Amniotic epithelial cell (primary cell): ENCODE measurements at places on chromosomes 3 and 15.
A peak's percentile ranks its signal among the peaks of the same experiment; 100 is the strongest.

GRCh38 chr15:25901811-25902605 is 38.9 kb upstream of the ATP10A start:
- DNase-seq: no peak

GRCh38 chr3:188979248-188979647 is 192.5 kb upstream of the TPRG1 start:
- DNase-seq: no peak

GRCh38 chr3:130506031-130506430 is 10.9 kb upstream of the COL6A6 start:
- DNase-seq: no peak

DNA sequence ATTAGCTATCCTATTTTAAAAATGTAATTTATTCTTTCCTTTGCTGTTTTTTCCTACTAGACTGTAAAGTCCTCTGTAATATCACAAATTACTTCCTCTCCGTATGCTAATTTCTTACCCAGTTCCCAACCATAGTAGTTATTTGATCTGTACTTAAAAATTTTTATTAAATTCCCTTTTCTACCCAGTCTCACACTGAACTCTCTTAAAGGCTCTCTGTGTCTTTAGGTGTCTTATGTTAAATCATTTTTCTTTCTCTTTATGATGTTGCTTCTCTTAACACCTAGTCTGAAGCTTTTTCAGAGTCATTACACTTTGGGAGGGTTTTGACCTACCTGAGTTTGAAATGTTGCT is 378.6 kb downstream of the NSUN3 start:
- DNase-seq: no peak

GRCh38 chr3:171704002-171704401 is 106.3 kb downstream of the PLD1 start:
- DNase-seq: peak; percentile 52

GRCh38 chr15:94324117-94324826 is 92.9 kb downstream of the MCTP2 start:
- peak; percentile 73 for DNase-seq

- no peak for DNase-seq
Measured at GRCh38 chr15:98455904-98456303, 192.4 kb upstream of the IGF1R start.

- DNase-seq: peak; percentile 75
Measured at GRCh38 chr3:150868282-150868681, 37.0 kb downstream of the MINDY4B start.

GRCh38 chr3:47578691-47579632 is at the start of gene CSPG5:
Gene CSPG5 (minus strand): TSS chr3:47578865. CDS start chr3:47578693, 172 bp downstream.
- DNase-seq: no peak

- peak; percentile 22 for DNase-seq
Measured at GRCh38 chr3:111882194-111882593, 23.1 kb downstream of the PHLDB2 start.

GRCh38 chr3:51975852-51976549 is 1.1 kb downstream of the ABHD14A start:
- peak; percentile 60 for DNase-seq

DNA sequence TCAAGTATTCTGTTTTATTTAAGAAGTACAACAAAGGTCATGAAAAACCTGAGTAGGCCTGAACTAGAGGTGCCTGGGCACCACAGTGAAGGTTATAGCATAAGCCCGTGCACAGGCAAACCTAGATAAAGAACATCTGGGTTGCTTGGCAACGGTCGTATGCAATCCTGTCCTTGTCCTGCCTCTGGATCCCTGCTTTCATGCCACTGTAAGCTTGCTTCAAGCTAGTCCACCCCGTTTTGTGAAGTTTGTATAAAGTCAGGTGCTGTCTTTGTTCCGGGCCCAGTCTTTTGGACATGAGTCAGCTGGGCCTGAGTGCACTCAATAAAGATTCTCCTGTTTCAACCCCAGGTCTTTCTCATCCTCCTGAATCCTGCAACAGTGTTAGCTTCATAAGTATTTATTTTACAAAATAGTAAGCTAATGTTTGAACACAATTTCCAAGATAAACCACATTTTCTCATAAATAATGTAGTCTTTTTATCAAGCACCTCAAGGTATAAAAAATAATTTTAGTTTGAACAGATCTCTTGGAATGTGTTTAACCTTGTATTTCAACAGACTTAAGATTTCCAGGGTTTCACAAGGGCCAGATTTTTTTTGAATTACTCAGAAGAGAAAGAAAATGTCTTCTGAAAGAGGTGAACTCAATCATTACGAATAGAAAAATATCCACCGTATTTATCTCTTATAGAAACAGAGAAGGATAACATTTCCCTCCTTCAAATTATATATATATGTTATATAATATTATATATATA is 14.3 kb upstream of the SLC9C1 start:
- DNase-seq: peak; percentile 86

GRCh38 chr15:94470492-94470891 is 239.1 kb downstream of the MCTP2 start:
- DNase-seq: no peak

DNA sequence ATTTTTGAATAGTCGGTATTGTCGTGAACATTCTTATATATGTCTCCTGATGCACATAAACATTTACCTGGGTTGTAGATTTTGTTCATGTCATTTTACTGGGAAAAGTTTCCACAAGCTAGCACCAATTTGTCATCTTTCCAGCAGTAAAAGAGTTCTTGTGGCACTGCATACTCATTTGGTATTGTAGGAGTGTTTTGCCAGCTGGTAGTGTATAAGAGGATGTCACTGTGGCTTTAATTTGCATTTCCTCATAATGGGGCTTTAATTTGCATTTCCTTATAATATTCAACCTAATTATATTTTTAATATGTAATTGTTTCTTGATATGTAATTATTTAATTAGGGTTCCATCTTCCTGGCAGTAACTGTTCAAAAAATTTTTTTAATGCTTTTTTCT is 21.2 kb upstream of the TNFSF10 start:
- no peak for DNase-seq

DNA sequence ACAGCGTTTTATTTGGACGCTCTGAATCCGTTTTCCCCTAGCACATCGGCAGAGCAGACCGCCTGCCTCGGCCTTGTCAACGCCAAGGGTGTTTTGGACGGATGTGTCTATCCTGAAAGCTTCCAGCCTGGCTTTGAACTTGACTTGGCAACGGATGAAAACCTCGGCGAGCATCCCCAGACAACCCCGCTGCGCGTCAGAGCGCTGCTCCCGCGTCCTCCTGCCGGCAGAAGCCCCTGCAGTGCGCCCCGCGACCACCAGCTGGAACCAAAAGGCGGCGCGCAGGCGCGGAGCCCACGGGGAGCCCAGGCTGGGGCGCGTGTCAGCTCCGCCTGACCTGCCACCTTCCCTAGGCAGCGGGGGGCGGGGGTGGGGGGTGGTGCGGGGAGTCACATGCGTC is 26.2 kb upstream of the ARL8B start:
- DNase-seq: no peak

DNA sequence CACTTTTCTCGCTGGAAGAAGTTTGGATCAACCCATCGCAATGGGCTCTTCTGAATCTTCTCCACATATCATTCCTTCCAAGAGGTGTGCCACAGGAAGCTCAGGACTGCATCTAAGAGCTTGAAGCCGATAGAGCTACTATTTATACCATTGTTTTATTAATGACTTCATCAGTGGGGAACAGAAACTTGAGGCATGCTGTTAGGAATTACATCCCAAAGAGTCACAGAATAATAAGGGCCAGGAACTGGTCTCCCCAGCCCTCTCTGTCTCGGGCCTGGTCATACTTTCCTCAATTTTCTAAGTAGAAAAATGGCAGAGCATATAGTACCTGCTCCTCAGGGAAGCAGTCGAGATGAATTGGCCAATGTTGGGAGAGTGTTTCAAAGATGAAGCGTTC is 16.9 kb upstream of the C15orf61 start:
- DNase-seq: no peak

DNA sequence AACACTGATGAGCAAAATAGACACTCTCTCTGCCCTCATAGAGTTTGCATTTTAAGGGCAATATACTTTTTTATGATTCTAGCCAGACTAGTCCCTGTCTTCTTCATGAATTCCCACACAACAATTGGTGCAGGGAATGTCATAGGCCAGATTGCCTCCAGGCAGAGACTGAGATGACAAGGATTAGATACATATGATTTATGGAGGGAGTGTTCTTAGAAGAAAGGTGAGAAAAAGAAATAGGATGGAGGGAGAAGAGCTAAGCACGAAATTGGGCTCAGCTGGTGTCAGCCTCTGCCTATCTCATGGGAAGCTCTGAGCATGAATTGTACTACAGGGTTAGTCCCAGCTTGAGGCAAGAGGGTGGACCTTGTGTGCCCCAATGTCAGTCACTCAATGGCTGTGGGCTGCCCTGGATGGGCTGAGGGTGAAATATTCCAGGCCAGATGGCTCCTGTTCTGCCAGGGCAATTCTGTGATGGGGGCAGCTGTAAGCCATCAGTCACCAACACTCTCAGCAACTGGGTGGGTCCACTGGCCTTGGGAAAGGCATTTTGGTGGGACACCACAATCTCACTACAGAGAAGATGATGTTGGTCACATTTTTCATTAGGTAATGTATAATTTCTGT is 31.1 kb downstream of the EIF1B start:
- DNase-seq: no peak

DNA sequence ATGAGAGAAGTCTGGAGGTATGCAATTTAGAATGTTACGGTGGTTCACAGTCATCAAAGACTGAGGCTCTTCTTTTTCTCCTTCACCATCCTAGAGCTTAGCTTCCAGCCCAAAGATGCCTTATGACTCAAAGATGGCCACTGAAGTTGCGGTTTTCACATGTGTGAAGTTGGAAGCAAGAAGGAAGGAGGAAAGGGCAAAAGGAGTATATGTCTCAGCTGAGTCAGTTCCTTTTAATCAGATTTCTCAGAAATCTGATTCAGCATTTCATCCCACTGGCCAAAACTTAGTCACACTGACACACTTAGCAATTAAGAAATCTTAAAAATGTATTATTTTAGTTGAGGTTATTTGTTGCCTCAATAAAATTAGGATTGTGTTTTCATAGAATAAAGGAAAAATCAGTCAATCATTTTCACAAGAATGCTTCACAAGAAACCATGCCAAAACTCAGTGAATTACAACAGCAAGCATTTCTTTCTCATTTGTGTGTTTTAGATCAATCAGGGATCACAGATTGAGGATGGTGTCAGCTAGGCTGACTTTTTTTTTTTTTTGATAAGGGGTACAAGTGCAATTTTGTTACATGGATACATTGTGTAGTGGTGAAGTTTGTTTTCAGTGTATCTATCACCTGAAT is 211.1 kb upstream of the GADL1 start:
- peak; percentile 96 for DNase-seq

DNA sequence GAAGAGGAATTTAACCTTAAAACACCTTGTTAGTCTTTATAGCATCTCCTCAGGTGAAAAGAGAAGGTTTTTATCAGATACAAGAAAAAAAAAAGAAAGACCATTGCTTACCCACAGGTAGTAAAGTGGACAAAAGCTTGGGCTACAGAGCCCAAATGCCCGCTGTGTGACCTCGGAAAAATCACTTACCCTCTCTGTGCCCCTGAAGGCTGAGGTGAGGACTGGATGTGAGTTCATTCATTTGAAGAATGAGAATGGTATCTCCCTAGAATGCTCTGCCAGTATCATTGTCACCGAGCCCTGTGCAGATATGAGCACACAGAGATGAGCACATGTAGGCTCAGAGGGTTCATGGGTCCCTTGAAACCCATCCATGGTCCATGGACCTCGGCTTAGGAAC is 17.6 kb upstream of the FAM240A start:
- DNase-seq: no peak

DNA sequence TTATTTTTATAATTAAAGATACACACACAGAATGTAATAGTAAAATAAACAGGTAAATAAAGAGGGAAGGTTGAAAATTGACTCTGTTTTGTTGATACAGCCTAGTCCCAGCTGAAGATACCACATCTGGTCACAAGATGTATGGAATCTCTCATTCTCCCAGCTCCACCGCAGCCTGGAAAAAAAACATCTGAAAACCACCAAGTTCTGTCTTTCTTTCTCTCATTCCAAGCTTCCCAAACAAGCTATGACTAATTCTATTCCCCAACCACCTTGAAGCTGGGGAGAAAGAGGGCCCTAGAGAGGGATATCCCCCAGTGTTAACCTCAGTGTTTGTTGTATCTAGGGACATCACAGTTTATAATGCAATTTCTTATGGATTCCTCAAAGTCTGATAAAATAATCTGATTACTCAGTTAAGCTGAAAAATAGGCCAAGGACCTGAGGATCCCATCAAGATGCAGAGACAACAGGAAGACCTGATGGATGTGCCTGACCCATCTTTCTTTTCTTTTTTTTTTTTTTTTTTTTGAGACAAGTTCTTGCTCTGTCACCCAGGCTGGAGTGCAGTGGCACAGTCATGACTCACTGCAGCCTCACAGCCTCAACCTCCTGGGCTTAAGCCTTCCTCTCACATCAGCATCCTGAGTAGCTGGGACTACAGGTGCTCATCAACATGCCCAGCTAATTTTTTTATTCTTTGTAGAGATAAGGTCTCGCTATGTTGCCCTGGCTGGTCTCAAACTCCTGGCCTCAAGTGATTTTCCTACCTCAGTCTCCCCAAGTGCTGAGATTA is 38.1 kb downstream of the SRGAP3 start:
- peak; percentile 60 for DNase-seq

DNA sequence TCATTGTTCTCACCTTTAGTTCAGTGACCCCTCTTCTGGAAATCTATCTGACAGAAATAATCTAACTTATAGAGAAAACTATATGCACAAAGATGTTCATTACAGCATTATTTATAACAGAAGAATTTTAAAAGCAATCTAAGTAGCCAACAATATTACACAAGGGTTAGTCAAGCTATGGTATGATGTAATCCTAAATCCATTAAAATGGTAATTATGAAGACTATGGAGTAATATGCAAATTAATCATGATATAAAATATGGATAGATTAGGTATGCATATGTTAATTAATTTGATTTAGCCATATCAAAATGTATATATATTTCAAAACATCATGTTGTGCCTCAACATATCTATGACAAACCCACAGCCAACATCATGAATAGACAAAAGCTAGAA is 17.7 kb upstream of the HERC1 start:
- DNase-seq: no peak

- peak; percentile 69 for DNase-seq
Measured at GRCh38 chr15:40506964-40507571, 36.3 kb downstream of the CHST14 start.

DNA sequence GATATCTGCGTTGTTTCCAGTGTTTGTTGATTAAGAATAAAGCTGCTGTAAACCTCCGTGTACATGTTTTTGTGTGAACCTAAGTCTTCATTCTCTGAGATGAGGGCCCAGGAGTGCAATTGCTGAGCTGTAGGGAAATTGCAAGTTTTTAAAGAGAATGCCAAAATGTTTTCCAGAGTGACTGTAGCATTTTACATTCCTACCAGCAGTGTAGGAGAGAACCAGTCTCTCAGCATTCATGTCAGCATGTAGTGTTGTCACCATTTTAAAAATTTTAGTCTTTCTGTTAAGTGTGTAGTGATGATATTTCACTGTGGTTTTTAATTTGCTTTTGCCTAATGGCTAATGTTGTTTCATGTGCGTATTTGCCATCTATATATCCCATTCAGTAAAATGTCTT is 3.4 kb upstream of the MGLL start:
- no peak for DNase-seq

DNA sequence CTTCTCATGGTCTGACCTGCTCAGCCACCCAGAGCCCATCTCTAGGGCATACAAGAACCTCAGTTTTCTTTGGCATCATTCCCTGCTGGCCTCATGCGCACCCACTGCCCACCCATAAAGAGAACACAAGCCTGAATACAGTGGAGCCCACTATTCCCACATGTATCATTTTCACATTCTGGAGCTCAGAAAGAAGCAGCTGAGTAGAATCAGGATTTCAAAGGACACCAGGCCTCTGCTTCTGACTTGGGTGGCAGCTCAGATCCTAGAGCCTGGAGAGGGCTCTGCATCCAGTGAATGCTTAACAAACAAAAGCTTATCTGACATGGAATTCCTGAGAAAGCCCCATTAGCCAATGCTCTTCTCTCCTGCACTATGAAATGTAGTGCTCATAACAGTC is 34.7 kb downstream of the RBP2 start:
- no peak for DNase-seq
